ENCODE measurements at places on chromosomes 3 and 15.

- DNase-seq = no peak
These were observed 44.4 kb downstream of the ANXA2 start for GRCh38 chr15:60353245-60353920.

DNA sequence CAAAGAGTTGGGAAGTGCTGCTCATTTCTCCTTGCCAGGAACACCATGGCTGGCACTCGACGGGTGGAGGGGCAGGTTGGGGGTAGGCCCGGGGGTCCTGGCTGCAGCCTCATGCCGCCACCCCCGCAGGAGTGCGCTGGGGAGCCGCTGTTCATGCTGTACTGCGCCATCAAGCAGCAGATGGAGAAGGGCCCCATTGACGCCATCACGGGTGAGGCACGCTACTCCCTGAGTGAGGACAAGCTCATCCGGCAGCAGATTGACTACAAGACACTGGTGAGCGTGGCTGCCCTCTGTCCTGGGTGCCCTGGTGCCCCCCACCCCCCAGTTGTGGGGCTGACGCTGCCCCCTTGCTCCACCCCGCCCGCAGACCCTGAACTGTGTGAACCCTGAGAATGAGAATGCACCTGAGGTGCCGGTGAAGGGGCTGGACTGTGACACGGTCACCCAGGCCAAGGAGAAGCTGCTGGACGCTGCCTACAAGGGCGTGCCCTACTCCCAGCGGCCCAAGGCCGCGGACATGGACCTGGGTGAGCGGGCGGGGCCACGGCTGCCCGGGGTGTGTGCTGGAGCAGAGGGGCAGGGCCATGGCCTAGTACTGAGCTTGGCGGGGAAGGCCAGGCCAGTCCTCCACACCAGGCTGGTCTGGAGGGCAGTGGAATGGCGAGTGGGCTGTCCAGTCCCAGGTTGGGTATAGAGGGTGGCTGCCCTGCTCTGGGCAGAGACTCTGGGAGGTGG is 45.1 kb downstream of the PLXNA1 start:
- no peak for DNase-seq

DNA sequence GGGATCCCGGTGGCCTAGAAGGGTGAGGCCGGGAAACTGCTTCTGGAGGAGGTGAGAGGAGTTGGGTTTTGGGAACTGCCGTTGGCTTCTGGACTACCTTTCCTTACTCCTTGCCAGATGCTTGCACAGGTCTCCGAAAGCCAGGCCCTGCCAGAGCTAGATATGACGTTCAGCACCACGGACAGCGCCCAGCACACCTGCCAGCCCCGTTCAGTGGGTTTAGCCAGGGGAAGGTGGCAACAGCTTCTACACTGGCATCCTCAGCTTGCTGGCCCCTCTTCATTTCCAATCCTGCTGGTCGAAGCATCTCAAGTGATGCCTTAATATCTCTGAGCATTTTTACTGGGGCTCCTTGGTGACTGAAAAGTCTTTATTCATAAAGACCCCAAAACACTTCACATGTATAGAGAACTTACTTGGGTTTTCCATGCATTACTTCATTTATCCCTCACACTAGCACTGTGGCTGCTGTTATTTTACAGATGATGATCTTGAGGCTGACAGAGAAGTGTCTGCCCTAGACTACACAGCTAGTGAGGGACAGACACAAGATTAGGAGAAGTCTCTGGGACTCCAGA is 21.9 kb downstream of the HCN4 start:
- peak; percentile 83 for DNase-seq

DNA sequence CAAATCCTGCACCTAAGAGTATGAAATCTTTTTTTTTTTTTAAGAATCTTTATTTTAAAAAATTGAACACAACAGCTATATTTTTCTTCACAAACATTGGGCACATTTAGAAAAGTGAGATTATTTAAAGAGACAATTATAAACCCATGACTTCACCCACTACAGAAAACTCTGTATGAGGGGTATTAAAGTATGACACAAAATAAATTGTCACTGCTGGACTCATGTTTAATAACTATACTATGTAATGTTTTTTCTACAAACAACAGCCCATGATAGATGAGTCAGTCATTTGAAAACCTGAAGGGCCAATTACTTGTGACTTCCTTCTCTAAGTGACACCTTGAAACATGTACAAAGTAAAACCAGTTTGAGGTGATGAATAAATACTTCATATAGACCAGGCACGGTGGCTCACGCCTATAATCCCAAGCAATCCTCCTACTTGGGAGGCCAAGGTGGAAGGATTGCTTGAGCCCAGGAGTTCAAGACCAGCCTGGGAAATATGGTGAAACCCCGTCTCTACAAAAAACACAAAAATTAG is 36.0 kb downstream of the AQR start:
- no peak for DNase-seq

Measured in tongue (tissue), 3 donors.